Dermis lymphatic vessel endothelial cell (primary cell): ENCODE measurements at places on chromosomes 4 and X. TPM values are rescaled to one million over a fixed set of nuclear protein-coding genes. Genes with fewer than 3 reads are reported as not detected.

TRO gene
- total RNA-seq, result 0.43 and 2.9 TPM in 2 replicates

NLGN3 gene
- total RNA-seq, result under 0.01 and 0.09 TPM in 2 replicates

LPAR4 gene
- under 0.01 TPM in 1 of 2 replicates, not detected in the other for total RNA-seq

ADH1C gene
- not detected in 2 replicates for total RNA-seq

SCML2 gene
- 2.1 and 2.2 TPM in 2 replicates for total RNA-seq

APELA gene
- not detected in 2 replicates for total RNA-seq

GABRQ gene
- under 0.01 TPM in 1 of 2 replicates, not detected in the other for total RNA-seq

TMEM35A gene
- 0.60 and 0.65 TPM in 2 replicates for total RNA-seq

SPANXD gene
- total RNA-seq, result not detected in 2 replicates

MTNR1A gene
- not detected in 2 replicates for total RNA-seq

AFP gene
- total RNA-seq, result not detected in 2 replicates

CSAG1 gene
- not detected in 2 replicates for total RNA-seq

DCHS2 gene
- total RNA-seq, result 0.26 and 5.6 TPM in 2 replicates

C1QTNF7 gene
- not detected in 2 replicates for total RNA-seq

FAAH2 gene
- total RNA-seq, result 0.22 and 0.95 TPM in 2 replicates

UGT8 gene
- total RNA-seq, result not detected in 2 replicates

ENPP6 gene
- 0.11 TPM in 1 of 2 replicates, not detected in the other for total RNA-seq

MAP7D2 gene
- under 0.01 and 0.09 TPM in 2 replicates for total RNA-seq

TMPRSS11F gene
- not detected in 2 replicates for total RNA-seq

SLC6A14 gene
- total RNA-seq, result not detected in 2 replicates

C4orf17 gene
- not detected in 2 replicates for total RNA-seq

CT45A10 gene
- not detected in 2 replicates for total RNA-seq

NBDY gene
- total RNA-seq, result 5.1 and 6.8 TPM in 2 replicates

C4orf50 gene
- under 0.01 TPM in 2 replicates for total RNA-seq

SUPT20HL1 gene
- total RNA-seq, result not detected in 2 replicates

ZNF185 gene
- total RNA-seq, result 6.9 and 7.7 TPM in 2 replicates

PRPS1 gene
- total RNA-seq, result 19.6 and 21.7 TPM in 2 replicates

SLITRK2 gene
- total RNA-seq, result under 0.01 TPM in 1 of 2 replicates, not detected in the other

USP17L25 gene
- total RNA-seq, result not detected in 2 replicates

CHIC1 gene
- 7.0 and 11.7 TPM in 2 replicates for total RNA-seq
